ENCODE measurements at places on chromosomes 13 and 19.
A peak's percentile ranks its signal among the peaks of the same experiment; 100 is the strongest.

GRCh38 chr13:66809485-66809884, 420.7 kb downstream of the PCDH9 start:
- no peak for DNase-seq

- peak; percentile 83 for DNase-seq
These were observed 405.0 kb downstream of the COG6 start for GRCh38 chr13:40060296-40061007.

GRCh38 chr13:110136660-110137585, 170.0 kb downstream of the COL4A1 start:
- no peak for DNase-seq

GRCh38 chr13:77833331-77833863, 85.2 kb downstream of the EDNRB start:
- DNase-seq = no peak

DNA sequence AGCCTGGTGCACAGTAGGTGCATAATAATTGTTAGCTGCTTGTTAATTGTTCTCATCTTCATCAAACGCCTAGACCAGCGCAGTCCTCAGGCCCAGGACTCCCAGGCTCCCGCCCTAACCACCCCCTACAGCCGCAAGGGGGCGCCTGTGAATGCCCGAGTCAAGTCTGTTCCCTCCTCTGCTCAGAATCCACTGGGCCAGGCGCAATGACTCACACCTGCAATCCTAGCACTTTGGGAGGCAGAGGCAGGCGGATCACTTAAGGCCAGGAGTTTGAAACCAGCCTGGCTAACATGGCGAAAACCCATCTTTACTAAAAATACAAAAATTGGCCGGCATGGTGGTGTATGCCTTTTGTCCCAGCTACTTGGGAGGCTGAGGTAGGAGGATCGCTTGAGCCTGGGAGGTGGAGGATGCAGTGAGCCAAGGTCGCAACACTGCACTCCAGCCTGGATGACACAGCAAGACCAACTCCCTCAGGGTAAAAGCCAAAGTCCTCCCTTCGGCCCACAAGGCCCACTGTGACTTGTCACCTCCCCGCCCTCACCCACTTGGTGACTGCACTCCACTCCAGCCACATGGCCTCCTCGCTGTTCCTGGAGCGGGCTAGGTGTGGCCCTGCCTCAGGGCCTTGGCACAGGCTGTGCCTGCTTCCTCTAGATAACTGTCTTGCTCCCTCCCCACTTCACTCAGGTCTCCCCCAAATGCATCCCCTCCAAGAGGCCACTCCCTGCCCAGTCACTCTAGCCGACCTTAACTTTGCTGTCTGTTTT, 9.1 kb downstream of the ZNF653 start:
- peak; percentile 48 for DNase-seq

DNA sequence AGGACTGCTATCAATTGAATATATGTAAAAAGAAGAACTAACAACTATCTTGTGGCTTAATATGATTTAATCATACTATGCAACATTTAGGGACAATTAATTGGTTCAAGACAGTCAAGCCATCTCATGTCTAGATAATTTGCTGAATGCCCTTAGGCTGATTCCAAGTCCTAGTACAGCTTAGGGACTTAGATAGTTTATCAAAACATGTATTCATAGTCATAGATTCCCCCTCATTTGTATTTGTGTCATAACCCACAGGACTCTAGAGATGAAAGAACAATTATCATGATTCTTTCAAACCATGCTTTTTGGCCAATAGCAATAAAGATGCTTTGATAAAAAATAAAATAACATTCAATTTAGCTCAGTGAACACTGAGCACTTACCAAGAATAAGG, 607.6 kb downstream of the SLITRK1 start:
- DNase-seq = no peak

GRCh38 chr13:109228211-109228610, 558.2 kb downstream of the IRS2 start:
- DNase-seq = no peak

DNA sequence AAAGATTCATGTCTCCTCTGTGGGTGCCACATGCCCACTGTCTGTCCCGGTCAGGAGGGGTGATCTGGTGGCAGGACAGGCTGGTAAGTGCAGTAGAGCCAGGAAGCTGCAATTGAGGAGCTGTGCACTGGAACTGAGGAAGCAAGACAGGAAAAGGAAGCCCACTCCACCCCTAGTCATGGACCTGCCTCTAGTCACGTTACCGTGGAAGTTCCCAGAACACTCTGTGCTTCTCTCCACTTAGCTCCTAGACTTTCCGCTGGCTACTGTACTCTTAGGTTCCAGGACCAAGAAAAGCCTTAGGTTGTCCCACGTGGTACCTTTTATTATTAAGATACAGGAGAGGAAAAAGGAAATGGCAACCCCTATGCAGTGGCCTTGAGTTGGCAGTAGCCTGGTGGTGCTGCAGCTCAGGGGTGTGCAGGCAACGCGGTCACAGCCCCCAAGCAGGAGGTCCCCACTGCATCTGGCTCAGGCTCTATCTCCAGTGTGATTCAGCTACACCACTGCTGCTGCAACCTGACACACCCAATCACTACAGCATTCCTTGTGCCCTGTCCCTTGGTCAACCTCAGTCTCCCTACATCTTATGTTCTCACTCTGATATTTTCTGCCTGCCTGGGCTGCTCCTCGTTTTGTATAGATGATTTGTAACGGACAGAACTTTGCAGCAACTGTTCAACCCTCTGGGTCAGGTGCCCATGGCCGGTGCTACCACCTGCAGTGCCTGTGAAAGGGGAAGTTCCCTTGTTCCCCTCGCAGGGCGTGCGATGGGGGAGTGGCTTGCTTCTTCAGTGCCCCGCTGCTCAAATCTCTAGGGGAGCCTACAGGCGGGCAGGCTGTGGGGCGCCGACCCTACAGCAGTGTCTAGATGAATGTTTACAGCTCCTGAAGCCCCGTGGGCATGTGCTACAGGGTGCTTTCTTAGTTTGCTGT, 24.4 kb upstream of the GPR12 start:
- no peak for DNase-seq

DNA sequence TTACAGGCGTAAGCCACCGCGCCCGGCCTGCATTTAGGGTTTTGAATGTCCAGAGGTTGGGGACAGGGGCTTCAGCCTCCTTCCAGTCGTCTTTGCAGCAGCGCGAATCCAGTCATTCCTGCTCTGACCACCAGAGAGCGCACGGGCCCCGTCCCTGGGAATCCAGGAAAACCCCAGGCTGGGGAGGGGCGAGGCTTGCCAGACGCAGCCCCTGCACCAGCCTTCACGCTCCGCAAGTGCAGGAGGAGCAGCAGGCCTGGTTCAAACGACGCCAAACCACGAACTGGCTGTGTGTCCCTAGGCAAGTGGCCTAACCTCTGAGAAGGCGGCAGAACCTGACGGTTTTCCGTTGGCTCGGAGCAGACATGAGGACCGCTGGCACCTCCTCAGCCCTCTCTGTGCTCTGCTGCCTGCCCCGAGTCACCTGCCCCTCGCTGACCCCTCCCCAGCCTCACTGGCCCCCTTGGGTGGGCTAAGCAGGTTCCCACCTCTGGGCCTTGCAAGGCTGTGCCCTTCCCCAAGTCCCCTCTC, 2.0 kb upstream of the RNF126 start:
- DNase-seq = peak; percentile 38

DNA sequence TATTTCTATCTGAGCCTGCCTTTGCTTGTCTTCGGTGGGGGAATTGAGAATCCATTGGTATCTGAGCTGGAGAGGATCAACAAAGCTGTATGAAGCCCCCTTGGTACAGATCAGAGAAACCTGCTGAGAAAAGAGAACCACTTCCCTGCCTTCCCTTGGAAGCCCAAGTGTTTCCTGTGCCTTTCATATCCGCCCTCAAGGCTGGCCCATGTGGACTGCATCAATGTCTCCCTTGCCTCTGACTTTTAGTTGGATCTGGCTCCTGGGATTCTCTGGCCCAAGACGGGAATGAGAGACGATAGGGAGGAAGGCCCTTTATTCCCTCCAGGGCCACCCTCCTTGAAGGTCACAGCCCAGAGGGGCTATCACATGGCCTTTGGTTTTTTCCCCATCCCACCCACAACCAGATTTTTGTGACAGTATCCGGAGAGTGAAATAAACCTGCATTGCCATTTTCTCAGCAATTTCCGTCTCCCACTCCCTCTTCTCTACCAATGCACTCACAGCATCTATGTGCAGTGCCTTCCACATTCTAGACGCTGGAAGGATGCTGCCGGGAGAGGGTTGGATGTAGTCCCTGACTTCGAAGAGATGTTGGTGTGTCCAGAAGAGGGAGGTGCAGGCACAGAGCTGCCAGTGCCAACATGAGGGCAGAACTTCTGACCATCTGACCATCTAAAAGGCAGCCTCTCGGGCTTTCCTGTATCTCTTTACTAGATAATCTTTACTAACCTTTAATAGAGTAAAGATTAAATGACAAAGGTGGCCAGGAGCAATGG, 63.8 kb downstream of the KCTD15 start:
- DNase-seq = no peak

DNA sequence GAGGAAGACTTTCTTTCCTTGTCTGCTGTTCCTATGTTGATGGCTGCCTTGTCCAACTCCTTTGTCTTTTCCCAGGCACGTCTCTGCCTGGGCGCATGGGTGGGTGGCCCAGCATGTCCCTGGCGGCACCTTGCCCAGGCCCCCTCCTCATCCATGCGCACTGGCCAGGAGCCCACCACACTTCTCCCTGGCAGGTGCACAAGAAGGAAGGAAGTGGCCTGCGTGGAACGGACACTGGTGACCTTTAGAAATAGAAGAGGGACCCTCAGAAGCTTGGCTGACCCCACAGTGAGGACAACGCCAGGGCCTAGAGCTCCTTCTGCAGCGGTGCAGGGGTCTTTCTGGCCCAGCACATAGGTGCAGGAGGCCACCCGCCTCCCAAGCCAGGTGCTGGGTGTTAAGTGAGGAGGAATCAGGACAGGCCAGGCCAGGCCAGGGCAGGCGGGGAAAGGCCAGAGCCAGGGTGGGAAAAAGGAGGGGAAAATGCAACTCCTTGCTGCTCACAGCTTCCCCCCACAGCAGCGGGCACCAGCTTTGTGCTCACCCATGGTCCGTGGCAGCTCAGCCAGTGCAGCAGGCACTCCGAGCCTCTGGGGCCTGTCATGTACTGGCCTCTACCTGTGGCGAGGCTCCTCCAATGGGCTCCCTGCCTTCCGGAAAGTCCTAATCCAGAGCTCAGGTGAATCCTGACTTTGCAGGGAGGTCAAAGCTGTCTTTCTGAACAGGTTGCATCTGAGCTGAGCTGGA, 104.0 kb downstream of the SOX1 start:
- no peak for DNase-seq

DNA sequence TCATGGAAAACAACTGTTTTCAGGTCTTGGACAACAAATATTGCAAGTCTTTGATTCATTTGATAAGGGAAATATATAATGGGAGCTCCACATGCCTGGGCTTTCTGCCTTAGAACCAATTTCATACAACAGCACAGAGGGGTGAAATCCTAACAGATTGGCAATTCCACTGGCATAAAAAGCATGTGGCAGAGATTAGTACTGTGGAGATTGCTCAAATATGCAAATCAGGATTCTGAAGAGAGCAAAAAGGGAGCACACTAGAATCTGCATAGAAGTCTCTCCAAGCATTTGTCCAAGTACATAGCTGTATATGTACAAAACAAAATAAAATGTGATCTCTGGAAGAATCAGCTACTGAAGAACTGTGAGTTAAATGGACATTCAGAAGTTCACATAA, 312.9 kb upstream of the SLITRK5 start:
- DNase-seq = no peak

- DNase-seq = no peak
These were observed 3.1 kb upstream of the TYROBP start for GRCh38 chr19:35911173-35911572.

DNA sequence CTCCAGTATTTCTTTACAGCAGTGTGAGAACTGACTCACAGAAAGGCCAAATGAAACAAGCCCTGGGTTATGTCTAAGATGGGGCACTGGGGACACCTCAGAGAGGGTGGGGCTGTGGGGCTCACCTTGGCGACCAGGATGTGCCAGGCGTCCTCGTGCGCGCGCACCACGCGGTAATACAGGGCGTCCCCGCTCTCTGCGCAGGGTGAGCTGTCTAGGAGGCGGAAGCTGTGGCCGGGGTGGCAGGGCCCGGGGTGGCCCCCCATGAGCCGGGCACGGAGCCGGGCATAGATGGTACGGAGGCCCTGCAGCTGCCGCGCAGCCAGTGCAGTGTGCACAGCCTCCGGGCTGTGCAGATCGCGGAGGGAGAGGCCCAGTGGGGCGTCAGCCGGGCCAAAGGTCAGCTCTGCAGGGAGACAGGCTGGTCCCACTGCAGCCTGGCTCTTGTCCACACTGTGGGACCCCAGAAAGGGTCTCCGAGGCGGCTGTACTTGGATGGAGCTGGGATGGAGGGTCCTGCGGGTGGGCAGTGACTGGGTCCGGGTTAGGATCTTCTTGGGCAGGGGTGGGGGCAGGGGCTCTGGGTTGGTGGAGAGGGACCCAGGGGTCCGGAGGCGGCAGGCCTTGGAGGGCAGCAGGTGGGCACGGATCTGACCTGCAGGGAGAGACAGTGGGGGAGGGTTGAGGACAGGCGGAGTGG, 3.4 kb downstream of the PEAK3 start:
- no peak for DNase-seq

DNA sequence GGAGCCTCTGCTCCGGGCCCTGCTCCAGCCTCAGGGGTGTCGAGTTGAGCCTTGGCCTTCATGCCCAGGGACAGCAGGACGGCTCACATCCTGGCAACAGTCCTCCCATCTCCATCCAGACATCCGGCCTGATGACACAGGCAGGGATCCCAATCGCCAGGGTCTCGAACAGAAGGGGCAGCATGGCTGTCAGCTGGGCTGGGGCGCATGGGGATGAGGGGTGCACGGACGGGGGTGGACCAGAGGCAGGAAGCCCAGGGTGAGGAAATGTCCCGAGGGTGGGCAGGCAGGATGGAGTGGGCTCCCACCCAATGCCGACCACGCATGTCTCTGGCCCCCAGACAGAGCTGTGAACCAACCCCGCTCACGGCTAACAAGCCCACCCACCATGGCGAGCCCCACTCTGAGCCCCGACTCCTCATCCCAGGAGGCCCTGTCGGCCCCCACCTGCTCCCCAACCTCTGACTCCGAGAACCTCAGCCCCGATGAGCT, 16.2 kb downstream of the EVI5L start:
- DNase-seq = no peak

DNA sequence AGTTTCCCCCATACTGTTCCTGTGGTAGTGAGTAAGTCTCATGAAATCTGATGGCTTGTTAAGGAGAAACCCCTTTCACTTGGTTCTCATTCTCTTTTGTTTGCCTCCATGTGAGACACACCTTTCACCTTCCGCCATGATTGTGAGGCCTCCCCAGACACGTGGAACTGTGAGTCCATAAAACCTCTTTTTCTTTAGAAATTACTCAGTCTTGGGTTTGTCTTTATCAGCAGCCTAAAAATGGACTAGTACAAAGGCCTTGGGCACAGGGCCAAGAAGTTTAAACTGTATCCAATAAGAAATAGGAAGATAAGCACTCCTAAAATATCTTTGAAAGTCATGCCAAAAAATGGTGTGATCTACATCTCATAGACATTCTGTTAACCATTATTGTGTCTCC, 176.9 kb downstream of the TBC1D4 start:
- DNase-seq = no peak
